Panc1 (cell line): ENCODE measurements at places on chromosomes 1 and 21. TPM values are rescaled to one million over a fixed set of nuclear protein-coding genes. Genes with fewer than 3 reads are reported as not detected.

GRCh38 chr1:24141311-24141997 lies 1.5 kb downstream of the IL22RA1 start:
- H3K27me3 ChIP-seq = no peaks in the 10 kb centered on the region
- H3K4me1 ChIP-seq = peaks cover 4% of the 10 kb centered on the region; the same call in 1 of the 2 replicates
- DNase-seq = no peak
- no peaks in the 10 kb centered on the region for H3K36me3 ChIP-seq
- no peak overlapping the region for H3K4me3 ChIP-seq

DNA sequence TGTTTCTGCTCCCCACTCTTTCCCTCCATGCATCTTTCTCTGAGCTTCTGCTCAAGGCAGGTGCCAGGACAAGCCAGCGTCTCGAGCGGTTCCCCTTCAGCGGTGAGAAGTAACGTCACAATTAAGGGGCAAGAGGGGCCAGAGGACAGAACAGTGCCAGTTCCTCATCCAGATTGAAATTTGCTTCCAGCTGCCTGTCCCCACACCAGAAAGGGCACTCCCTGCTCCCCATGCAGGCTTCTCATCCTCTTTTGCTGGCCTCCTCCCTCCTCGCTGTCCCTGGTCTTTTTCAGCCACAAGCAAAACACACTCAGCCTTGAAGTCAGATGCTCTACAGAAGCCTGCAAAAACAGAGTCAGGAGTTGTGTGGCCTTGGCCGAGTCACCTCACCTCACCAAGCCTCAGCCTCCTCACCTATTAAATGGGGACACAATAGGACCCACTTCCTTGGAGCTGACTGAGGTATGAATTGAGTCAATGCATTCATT lies 35.0 kb upstream of the ECE1 start:
- no peak for DNase-seq
- peaks cover 91% of the 10 kb centered on the region for H3K4me1 ChIP-seq
- peak overlapping the region; percentile 38 for H3K4me3 ChIP-seq
- H3K27me3 ChIP-seq = no peaks in the 10 kb centered on the region

Gene PLA2G4A
- not detected for total RNA-seq

Gene LRRC71
- total RNA-seq = 0.77 TPM

DNA sequence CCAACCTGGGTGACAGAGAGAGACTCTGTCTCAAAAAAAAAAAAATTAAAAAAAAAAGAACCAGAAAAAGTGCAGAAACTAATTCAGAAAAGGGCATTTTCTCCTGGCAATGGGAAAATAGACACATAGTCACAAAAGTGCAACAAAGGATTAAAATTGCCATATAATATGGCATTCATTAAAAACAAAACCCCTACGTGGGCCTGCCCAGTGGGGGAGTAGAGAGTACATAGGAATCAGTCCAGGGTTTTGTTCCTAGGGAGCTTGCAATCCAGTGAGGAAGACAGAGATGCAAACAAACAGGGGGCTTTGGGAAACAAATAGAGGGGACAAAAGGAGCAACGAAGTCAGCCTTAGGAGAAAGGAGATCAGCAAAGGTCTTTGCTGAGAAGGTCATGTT lies 4.5 kb upstream of the TRABD2B start:
- H3K27me3 ChIP-seq = peaks cover 7% of the 10 kb centered on the region
- no peak for DNase-seq
- no peaks in the 10 kb centered on the region for H3K36me3 ChIP-seq
- H3K27ac ChIP-seq = no peak overlapping the region

DNA sequence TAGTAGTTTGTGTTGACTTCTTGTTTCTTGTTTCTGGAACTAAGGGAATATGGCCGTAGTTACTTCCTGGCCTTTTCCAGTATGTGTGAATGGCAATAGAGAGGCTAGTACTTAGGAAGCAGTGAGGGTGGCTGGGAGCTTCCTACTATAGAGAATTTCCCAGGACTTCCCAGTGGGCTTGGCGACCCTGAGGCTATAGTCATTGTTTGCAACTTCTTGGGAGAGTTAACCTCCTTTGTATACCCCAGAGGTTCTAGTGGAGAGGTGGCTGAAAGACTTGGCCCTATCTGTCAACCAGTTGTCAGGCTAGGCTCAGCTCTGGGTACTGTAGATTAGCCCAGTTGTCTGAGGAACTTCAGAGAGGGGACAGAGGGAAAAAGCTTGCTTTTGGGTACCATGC lies 15.6 kb downstream of the RAD54L start:
- no peak overlapping the region for H3K4me3 ChIP-seq
- peaks cover 18% of the 10 kb centered on the region for H3K36me3 ChIP-seq
- H3K27me3 ChIP-seq = no peaks in the 10 kb centered on the region
- H3K27ac ChIP-seq = no peak overlapping the region

Gene CYP2J2
- not detected for total RNA-seq

DNA sequence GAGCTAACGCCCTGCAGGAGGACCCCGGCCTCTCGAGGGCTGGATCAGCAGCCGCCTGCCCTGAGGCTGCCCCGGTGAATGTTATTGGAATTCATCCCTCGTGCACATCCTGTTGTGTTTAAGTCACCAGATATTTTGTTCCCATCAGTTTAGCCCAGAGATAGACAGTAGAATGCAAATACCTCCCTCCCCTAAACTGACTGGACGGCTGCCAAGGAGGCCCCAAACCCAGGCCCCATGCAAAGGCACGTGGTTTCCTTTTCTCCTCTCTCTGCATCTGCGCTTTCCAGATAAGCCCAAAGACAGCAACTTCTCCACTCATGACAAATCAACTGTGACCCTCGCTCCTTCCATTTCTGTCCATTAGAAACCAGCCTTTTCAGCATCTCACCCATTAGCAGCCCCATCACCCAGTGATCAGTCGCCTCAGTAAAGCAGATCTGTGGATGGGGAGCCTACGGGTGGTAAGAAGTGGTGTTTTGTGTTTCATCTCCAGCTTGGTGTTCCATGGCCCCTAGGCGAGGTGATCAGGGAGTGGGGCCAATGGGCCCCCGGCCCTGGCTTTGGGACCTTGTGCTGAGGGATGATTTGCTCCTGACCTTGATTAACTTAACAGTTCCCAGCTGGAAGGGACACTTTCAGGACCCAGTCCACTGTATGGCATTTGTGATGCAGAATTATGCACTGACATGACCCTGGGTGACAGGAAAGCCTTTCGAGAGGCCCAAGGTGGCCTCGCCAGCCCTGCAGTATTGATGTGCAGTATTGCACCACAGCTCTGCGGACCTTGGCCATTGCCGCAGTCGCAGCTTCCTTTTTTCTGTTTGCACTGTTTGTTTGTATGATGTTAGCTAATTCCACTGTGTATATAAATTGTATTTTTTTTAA lies 5.2 kb downstream of the NPPA start:
- peaks cover 14% of the 10 kb centered on the region for H3K36me3 ChIP-seq
- H3K4me3 ChIP-seq = no peak overlapping the region
- H3K27ac ChIP-seq = no peak overlapping the region
- H3K4me1 ChIP-seq = no peaks in the 10 kb centered on the region
- no peaks in the 10 kb centered on the region for H3K27me3 ChIP-seq

DNA sequence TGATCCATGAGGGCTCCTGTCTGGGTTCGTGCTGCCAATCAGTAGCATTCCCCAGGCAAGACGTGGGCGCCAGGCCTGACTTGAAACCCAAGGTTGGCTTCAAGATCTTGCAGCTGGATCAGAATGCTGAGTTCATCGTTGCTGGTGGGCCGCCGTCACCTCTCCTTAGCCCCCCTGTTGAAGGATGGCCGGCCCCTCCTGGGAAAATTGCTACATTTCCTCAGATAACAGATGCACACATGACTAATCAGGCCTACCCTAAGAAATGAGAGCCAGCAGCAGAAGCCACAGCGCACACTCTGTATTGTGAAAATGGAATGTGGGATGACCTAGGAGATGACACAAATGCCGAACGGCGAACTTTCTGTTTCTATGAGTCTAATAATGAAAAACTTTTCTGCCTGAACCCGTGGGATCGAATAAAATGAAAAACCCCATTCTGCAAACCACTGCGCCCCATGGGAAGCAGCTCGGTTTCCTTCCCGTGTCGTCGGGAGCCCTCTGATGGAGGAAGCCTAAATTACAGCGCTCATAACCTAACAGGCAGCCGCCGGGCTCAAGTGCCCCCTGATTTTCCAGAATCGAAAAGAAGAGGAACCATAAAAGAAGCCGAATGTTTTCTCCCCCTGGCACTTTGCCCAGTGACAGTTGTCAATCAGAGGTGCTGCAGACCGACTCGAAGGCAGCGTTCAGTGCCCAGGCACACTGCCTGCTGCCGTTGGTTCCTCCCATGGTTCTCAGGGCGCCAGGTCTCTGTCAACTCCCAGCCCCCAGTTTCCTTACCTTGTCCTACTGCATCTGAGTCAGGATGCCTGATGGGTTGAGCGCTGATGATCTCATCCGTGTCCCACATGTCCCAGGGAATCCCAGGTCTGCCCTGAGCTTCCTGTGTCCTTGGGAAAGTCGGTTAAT lies 38.2 kb upstream of the H6PD start:
- H3K4me1 ChIP-seq = peaks cover 16% of the 10 kb centered on the region
- no peaks in the 10 kb centered on the region for H3K27me3 ChIP-seq
- DNase-seq = no peak
- no peaks in the 10 kb centered on the region for H3K36me3 ChIP-seq
- H3K27ac ChIP-seq = no peak overlapping the region; the same call in 1 of the 2 replicates
- H3K4me3 ChIP-seq = peak overlapping the region; percentile 15; the same call in 1 of the 2 replicates

GRCh38 chr1:48773133-48773532 lies 3.6 kb downstream of the BEND5 start:
- no peaks in the 10 kb centered on the region for H3K36me3 ChIP-seq
- H3K4me3 ChIP-seq = no peak overlapping the region
- DNase-seq = no peak
- H3K27ac ChIP-seq = no peak overlapping the region

Gene SYT14
- total RNA-seq = not detected

GRCh38 chr1:66095190-66095589 lies 302.5 kb downstream of the PDE4B start:
- no peak overlapping the region for H3K27ac ChIP-seq
- H3K4me3 ChIP-seq = no peak overlapping the region
- H3K36me3 ChIP-seq = no peaks in the 10 kb centered on the region

GRCh38 chr1:218617986-218618385 lies 272.9 kb downstream of the TGFB2 start:
- no peak for DNase-seq
- no peaks in the 10 kb centered on the region for H3K36me3 ChIP-seq
- peaks cover 3% of the 10 kb centered on the region; the same call in 1 of the 2 replicates for H3K4me1 ChIP-seq
- H3K4me3 ChIP-seq = no peak overlapping the region

Gene RAB7B
- total RNA-seq = 0.05 TPM

- DNase-seq = no peak
- H3K4me3 ChIP-seq = no peak overlapping the region
- no peaks in the 10 kb centered on the region for H3K27me3 ChIP-seq
- H3K27ac ChIP-seq = no peak overlapping the region
Measured at GRCh38 chr21:43684424-43684823, 25.1 kb downstream of the RRP1B start.

- no peak overlapping the region for H3K27ac ChIP-seq
- peaks cover 3% of the 10 kb centered on the region for H3K27me3 ChIP-seq
- H3K4me3 ChIP-seq = no peak overlapping the region
- no peaks in the 10 kb centered on the region for H3K4me1 ChIP-seq
- no peaks in the 10 kb centered on the region for H3K36me3 ChIP-seq
Measured at GRCh38 chr1:175313672-175314225, 121.2 kb upstream of the KIAA0040 start.

Gene VAV3
- total RNA-seq = 0.23 TPM

GRCh38 chr1:85484716-85485115 lies 19.8 kb upstream of the DDAH1 start:
- DNase-seq = no peak
- no peaks in the 10 kb centered on the region for H3K27me3 ChIP-seq
- no peaks in the 10 kb centered on the region for H3K36me3 ChIP-seq
- H3K4me1 ChIP-seq = no peaks in the 10 kb centered on the region

DNA sequence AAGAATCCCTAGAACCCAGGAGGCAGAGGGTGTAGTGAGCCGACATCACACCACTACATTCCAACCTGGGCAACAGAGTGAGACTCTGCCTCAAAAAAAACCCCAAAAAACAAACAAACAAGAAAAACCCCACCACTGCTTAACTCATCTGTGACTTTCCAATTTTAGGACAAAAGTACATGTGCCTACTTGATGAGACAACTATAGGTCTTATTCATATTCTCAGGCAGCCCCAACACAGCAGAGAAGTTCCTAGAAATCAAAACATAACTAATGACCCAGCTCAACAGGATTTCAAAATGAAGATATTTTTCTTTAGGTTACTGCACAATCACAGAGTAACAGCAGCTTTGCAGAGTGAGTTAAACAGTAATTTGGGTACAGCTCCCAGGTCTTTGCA lies 26.4 kb downstream of the TIAM1 start:
- no peak overlapping the region for H3K4me3 ChIP-seq
- H3K27me3 ChIP-seq = no peaks in the 10 kb centered on the region
- H3K4me1 ChIP-seq = no peaks in the 10 kb centered on the region
- DNase-seq = no peak
- H3K36me3 ChIP-seq = no peaks in the 10 kb centered on the region
- H3K27ac ChIP-seq = no peak overlapping the region

DNA sequence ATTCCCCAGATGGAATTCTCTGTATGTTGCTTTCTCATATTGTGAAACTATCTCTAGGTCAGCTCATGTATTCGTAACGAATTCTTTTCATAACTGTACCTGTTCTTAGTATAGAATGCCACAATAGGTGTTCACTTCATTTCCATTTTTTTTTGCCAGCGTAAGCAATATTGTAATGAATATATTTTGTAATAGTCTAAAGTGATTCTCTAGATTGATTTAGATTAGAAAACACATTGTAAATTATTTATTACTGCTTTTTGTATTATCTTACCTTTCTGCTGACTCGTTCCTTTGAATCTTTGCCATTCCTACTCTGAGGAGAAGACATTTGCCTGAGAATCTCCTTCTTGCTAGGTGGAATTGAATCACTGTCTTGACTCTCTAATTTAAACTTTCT lies 14.8 kb downstream of the PDC start:
- H3K4me1 ChIP-seq = no peaks in the 10 kb centered on the region
- DNase-seq = no peak
- no peak overlapping the region for H3K4me3 ChIP-seq
- no peaks in the 10 kb centered on the region for H3K36me3 ChIP-seq
- H3K27ac ChIP-seq = no peak overlapping the region

Gene HTR1D
- 3.5 TPM for total RNA-seq

DNA sequence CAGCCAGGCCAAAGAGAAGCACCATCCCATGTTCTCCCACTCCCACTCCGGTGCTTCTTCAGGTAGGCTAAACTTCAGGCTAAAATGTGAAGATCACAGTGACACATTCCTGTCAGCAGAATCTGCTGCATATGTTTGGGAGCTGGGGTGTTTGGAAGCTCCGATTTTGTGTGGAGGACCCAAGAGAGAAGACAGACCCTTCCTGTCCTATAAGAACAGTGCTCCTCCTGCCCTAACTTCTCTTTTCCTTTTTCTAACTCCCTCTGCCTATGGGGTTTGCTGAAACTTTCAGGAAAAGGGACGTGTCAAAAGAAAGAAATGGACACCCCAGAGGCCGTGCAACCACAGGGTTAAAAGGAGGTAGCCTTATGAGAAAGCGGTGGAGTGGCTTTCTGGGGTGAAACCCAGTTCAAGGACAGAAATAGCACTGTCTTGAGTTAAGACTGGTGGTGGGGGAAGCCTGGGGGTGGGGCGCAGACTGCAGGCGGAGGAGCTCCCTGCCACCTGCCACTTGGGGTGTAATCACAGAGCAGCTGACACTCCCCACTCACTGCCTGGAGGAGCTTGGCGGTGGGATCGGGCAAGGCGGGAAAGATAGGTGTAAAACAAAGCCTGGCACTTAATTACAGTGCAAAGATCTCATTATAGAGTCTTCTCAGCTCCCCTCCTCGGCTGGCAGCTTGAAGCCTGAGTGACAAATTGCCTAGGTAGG lies 645 bp upstream of the TLR5 start:
- DNase-seq = no peak
- H3K36me3 ChIP-seq = no peaks in the 10 kb centered on the region
- H3K27ac ChIP-seq = 0 out of 2 replicates have a peak overlapping the region, but pooled peaks have one; percentile 39
- peaks cover 5% of the 10 kb centered on the region; the same call in 1 of the 2 replicates for H3K4me1 ChIP-seq

GRCh38 chr1:2787163-2787911 lies 14.2 kb downstream of the TTC34 start:
- H3K27me3 ChIP-seq = no peaks in the 10 kb centered on the region; the same call in 1 of the 2 replicates
- no peak overlapping the region for H3K27ac ChIP-seq
- H3K4me1 ChIP-seq = no peaks in the 10 kb centered on the region
- no peak overlapping the region for H3K4me3 ChIP-seq

Gene A3GALT2
- total RNA-seq = not detected
